Endodermal cell (in vitro differentiated cells): ENCODE measurements at places on chromosomes 2 and 18.

GRCh38 chr2:44975571-44976450 is 33.4 kb downstream of the SIX2 start:
- DNase-seq: peak; percentile 79

GRCh38 chr18:10051877-10052631 is 138.2 kb downstream of the VAPA start:
- no peak for DNase-seq

- DNase-seq: no peak
Measured at GRCh38 chr2:98985905-98986666, 50.1 kb upstream of the CRACDL start.

- no peak for DNase-seq
Measured at GRCh38 chr18:3177902-3178687, 41.7 kb downstream of the MYOM1 start.

DNA sequence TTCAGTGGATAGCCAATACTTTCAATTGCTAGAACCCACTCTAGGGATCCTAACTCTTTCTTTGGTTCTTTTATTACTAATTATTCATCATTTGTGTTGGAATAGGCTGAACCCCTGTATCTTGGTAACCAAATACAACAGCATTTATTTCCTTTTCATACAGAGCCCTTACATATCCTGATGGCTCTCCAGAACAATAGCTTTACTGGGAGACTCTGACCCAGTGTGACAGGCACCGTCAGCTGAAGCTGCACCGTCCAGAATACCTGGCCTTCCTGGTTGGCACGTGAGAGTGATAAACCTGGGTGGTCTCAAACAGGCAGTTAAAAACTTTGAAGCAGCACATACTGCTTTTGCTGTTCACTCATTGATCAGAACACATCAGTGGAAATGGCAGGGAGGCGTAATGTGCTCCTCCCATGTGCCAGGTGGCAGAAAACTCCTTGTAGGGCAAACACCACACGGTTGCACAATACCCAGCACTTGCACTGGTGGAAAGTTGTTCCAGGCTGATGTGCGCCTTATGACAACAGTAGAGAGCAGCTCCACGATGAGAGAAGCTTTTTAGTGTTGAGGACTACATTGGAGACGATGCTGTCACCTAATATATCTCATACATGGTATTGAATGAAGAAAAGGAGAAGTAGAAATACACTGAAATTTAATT is 456.2 kb downstream of the PARD3B start:
- DNase-seq: no peak

GRCh38 chr2:9867881-9868280 is 24.6 kb downstream of the TAF1B start:
- DNase-seq: no peak

DNA sequence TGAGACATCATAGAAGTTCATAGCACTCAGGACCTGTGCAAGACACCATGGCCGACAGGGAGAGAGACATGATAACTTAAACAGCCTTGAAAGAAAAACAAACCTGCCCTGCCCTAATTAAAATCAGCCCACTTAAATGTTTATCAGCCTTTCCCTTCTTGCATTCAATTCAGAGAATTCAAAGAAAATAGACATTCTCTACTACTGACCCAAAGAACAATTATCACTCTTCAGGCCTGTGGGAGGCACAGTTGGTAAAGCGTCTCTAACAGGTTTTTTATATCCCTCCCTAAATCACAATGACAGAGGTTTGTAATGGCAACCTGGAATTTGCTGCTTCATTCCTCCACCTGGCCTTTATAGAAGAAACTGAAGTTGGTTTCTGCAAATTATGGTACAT is 1.7 kb downstream of the CDK15 start:
- DNase-seq: no peak

GRCh38 chr2:139790136-139790535 is 1009.9 kb upstream of the NXPH2 start:
- no peak for DNase-seq

GRCh38 chr18:27942706-27943105 is 234.2 kb downstream of the CDH2 start:
- DNase-seq: no peak

- DNase-seq: no peak
Measured at GRCh38 chr2:142675398-142675797, 202.1 kb upstream of the KYNU start.

GRCh38 chr2:26580151-26580550 is 61.0 kb downstream of the CIB4 start:
- peak; percentile 35 for DNase-seq
